ENCODE measurements at places on chromosomes 7 and 10.

DNA sequence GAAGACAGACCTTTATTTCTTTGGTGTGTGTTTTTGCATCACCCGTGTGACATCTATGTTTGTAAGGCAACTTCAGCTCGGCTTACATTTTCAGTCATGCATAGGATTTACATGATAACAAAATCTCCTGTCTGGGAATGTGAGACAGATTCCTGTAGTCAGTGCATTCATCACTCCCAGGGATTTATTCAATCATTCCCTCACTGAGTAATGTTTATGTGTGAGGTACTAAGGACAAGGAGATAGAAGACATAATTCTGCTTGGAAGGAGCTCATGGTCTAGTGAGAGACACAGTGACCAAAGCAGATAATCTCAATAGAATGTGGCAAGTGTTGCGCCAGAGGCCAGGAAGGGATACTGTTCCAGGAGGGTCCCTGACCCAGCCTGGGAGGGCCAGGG, 35.2 kb upstream of the BMPER start:
- DNase-seq = no peak

DNA sequence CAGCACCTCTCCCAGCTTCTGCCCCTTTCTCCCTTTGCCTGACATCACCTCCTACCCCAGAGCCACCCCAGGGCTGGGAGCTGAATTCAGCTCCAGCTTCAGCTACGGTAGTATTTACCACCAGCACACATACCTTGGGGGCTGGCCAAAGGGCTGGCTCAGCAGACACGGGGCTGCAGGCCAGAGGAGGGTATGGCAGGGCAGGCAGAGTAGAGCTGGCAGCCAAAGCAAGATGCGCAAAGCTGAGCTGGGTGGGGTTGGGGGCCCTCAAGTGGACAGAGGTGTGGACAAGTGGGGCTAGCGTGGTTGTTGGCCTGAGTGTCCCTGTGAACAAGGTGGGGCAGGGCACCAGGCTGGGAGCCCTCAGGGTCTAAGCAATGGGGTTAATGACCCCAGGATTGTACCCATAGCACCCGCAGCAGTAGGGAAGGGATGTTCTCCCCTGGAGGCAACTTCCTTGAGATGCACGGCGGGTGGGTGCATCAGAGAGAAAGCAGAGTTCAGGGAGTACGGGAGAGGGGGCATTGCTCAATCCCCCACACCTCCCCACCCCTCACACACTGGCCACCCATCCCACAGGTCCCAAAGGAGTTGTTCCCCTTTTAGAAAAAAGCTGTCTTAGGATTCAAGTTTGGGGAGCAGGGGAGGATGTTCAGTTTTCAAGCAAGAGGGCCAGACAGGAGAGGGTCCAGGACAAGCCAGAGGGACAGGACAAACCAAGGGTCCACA, 8.0 kb downstream of the VSIR start:
- DNase-seq = no peak

- no peak for DNase-seq
These were observed 29.5 kb downstream of the PLEKHA8 start for GRCh38 chr7:30057741-30058140.

GRCh38 chr7:3175285-3175902, 125.7 kb upstream of the SDK1 start:
- no peak for DNase-seq

DNA sequence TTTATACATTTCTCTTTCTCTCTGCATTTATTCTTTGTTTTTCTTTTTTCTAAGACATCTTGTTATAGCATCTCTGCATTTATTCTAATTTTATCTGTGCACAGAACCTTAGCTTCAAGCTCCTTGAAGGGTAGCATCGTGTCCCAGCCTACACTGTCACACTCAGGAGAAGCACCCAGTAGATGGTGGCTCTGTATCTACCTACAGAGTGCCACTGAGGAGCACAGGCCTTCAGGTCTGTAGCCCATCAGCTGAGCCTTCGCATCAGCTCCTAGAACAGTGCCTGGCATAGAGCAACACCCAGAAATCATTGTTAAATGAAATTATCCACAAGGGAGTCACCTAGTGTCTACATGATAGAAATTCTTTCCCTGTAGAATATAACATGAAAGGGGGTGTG, 203.0 kb upstream of the KLF14 start:
- no peak for DNase-seq

DNA sequence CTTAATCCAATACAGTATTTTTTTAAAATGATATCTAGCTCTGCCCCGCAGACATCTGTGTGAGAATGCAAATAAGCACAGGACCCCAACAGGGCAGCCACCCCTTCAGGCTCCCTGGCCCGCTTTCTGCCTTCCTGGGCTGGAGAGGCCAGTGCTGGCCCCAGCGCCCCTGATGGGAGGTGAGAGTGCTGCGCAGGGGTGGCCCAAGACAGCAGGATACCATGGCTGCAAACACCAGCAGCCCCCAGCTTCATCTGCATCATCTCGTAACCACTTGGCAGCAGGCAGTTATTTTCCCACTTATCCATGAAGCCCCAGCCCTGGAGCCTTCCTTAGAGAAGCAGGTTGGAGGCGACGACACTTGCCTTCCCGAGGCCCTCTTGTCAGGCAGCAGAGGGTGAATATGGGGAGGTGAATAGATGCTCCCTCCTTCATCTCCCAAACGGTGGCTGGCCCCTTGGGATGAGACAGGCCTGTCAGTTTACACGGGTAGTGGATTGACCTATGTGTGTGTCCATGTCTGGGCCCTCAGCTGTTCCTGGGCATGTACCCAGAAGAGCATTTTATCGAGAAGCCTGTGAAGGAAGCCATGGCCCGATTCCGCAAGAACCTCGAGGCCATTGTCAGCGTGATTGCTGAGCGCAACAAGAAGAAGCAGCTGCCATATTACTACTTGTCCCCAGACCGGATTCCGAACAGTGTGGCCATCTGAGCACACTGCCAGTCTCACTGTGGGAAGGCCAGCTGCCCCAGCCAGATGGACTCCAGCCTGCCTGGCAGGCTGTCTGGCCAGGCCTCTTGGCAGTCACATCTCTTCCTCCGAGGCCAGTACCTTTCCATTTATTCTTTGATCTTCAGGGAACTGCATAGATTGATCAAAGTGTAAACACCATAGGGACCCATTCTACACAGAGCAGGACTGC, 71.2 kb downstream of the ALOX5 start:
- no peak for DNase-seq

GRCh38 chr10:62380016-62380415, 5.8 kb downstream of the ZNF365 start:
- no peak for DNase-seq

DNA sequence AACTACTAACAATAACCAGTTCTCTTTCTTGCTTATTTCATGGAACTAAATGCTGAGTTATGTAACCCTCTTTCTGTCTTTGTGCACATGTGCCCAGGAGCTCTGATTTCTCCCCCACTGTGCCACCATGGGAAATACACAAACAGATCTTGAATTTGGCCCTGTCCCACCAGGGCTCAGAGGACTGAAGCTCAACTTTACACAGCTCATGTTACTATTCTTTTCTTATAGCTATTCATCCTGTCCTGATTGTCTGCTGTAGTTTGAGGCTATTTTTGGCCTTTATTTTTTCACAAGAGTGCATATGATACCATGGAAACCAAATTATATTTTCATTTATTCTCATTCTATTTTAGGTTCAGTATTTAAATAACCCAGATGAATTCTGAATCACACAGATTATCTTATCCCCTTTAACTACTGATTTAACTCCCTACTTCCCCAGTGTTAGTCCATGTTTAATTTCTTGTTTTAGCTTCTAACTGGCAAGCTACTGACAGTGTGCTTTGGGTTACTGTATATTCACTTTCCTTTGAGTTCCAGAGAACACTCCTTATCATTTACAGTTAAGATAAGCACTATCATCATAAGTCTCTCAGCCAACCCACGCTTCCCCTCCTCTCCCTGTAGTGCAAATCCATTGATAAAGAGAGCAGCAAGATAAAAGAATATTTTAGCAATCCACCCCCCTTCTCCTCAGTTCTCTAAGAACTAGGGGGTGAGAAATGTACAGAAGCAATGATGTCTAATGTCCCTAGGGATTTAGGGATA, 71.8 kb upstream of the GSDME start:
- no peak for DNase-seq

DNA sequence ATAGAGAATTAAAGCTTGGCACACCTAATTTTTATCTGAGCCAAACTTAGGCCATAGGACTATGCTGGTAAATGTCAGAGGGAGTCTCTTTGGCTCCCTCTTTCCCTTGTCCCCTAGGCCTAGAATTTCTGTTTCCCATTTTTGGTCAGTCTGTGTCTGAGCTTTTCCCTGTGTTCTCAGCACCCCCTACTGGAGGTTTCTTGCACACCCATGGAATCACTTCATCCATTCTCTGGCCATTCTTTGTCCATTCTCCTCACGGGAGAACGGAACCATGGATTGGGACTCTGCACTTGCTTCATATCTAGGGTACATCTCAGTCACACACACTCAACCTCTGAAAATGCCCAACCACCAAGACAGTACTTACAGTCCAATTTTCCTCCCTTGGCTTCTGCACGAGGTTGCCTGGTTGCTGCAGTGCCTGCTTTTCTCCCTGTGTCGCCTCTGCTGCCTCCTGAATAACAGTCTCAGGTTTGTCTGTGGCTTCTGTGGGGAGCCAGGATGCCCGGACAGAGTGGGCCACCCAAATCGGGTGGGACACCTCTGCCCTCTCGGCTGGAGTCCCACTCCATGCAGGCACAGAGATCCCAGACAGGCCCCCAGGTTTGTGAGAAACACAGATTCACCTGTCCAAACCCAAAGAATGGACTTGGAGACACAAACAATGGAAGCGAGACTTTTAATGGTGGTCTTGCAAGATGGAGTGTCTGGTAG, 35.1 kb upstream of the DNAH11 start:
- DNase-seq = no peak

DNA sequence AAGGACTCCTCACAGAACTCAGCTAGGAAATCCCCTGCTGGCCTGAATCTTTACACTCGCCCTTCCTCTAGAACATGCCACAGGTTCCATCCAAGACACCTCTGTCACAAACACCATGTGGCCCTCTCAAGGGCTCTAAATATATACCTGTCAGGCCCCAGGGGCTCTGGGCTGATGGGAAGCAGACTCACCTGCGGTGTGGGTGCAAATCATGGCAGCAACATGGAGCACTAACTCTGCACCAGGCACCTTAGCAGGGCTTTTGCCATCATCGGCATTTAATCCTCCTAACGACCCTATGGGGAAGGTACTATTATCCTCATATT, 17.3 kb downstream of the SH3PXD2A start:
- DNase-seq = no peak

DNA sequence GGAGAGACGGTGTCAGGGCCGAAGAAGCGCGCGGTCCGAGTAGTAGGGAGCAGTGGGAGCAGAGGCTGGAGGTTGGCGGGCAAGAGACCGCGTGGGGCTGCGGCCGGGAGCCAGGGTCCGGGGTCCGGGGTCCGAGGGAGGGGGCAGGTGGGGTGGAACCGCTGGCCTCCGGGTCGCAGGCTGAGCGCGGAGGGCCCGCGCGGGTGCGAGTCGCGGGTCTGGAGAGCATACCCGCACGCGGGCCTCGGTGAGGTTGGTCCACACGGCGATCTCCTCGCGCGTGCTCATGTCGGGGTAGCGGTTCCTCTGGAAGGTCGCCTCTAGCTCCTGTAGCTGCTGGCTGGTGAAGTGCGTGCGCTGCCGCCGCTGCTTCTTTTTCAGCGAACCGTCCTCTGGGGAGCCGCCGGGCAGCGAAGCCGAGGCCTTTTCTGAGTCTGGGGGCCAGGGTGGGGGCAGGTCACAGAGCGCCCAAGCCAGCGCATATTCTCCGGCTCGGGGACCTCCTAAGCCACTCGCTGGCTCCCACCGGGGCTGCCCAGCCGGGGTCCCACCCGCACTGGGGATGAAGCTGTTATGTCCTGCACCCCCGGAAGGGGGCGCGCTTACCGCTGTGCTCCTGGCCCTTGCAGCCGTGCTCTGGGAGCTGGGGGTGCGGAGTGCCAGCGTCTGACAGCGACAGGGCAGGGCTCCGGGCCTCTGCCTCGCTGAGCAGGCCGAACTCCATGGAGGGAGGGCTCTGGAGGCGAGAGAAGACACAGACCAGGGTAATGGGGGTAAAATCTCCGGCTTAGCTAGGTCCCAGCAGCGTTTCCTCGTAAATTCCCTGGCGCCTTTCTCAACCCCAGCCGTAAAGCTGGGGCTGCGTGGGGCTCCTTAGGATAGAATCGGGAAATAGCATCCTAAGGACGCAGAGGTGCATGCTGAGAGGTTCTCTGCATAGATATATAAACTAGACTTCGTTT, 5.5 kb downstream of the ELOVL3 start:
- DNase-seq = no peak

GRCh38 chr7:158733220-158733519, 28.6 kb upstream of the NCAPG2 start:
- no peak for DNase-seq

DNA sequence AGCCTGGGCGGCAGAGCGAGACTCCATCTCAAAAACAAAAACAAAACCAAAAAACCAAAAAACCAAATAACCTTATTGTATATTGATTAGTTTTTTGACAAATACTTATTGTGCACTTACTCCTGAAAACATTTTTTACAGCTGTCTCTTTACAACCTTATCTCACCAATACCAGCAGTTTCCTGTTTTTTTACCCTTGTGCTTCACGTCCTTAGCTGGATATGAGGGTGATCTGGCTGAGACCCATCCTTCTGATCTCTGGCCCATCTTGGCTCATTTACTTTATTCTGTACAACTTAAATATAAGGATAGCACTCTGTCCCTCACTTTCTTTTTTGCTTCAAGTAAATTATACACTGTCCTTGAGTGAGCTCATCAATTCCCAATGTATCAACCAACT, 104.6 kb upstream of the DNAJB12 start:
- DNase-seq = no peak

DNA sequence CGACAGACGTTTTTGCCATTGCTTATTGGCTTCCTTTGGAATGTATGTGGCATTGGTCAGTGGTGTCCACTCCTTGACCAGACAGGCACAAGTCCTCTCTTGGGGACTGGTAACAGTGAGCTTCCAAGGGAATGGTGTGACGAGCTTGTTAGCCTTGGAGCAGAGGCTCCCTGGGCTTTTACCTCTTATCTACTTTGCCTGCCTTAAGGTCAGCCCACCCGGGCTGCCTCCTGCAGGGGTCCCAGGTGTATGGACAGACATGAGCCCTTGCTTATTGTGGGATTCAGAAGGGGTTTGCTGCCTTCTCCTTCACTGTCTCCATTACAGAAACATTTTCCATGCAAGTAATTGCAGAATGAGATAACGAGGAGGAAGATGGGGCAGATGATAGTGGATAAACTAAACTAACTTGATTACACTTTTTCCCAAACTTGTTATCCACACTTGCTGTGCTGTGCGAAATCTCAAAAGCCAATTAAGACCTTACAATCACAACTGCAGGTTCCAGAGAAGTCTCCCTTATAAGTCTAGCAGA, 29.7 kb downstream of the PLPP4 start:
- DNase-seq = no peak

- DNase-seq = no peak
These were observed 302.2 kb downstream of the ADARB2 start for GRCh38 chr10:1434912-1435692.

- no peak for DNase-seq
These were observed 9.4 kb upstream of the ZC3HAV1 start for GRCh38 chr7:139118805-139119485.

- DNase-seq = no peak
These were observed 244.9 kb downstream of the SKAP2 start for GRCh38 chr7:26619348-26619984.

GRCh38 chr10:7593063-7593462, 73.7 kb downstream of the ITIH5 start:
- no peak for DNase-seq
